ENCODE measurements at places on chromosomes 6 and 20. TPM values are rescaled to one million over a fixed set of nuclear protein-coding genes. Genes with fewer than 3 reads are reported as not detected.

- DNase-seq, result no peak
These were observed 866.5 kb downstream of the KIF16B start for GRCh38 chr20:15706719-15707118.

Gene ZBTB12
- total RNA-seq, result 24.8 TPM

Gene OTOR
- not detected for total RNA-seq

Gene CDH22
- 0.90 TPM for total RNA-seq

DNA sequence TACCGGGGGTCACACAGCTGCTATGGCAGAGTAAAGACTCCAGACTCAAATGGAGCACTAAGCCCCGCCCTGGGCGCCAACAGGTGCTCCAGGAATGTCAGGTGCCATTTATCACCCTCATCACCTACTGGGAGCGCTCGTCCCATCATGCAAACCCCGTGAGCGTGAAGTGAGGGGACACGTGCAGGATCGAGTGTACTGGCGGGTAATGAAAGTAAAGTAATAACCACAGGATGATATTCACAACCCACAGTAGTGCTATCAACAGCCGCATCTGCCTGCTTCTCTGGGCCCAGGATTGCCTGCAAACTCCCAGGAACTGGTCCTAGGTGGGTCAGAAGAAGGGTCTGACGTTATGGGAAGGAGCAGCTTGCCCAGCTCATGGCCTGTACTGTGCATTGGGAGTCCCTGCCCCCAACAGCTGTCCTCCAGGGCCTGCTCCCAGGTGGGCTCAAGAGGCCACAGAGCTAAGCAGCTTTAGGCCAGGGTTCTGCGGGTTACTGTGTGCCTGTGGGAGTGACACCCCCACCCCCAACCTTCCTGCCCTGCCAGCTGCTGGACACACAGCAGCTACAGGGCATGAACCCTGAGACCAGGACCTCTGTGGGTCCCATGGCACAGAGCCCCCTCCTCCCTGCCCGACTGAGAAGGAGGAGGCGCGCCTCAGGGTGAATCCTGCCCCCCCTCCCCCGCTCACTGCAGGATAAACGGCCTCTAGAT lies 120.5 kb upstream of the SULF2 start:
- no peak for DNase-seq

Gene C6orf141
- 1.7 TPM for total RNA-seq

DNA sequence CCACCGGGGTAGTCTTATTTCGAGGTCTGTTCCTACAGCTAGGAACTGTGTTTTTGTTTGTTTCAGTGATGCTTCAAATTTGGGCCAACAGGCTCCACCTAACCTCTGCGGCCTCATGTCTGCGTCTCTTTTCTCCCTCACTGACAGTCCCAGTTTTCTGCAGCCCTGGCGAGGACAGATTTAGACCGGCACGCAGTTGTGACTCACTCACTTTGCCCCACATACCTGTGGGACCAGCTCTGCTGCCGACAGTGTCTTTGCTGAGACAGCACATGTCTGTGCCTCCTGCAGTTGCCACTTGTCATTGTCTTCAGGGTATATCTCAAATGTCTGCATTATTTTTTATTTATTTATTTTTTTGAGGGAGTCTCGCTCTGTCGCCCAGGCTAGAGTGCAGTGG lies 29.2 kb downstream of the OSBPL2 start:
- DNase-seq, result no peak

GRCh38 chr6:16496210-16496609 lies 257.8 kb downstream of the GMPR start:
- DNase-seq, result no peak

Gene C6orf163
- 4.5 TPM for total RNA-seq

GRCh38 chr20:61968036-61968810 lies 97.5 kb downstream of the TAF4 start:
- DNase-seq, result no peak

DNA sequence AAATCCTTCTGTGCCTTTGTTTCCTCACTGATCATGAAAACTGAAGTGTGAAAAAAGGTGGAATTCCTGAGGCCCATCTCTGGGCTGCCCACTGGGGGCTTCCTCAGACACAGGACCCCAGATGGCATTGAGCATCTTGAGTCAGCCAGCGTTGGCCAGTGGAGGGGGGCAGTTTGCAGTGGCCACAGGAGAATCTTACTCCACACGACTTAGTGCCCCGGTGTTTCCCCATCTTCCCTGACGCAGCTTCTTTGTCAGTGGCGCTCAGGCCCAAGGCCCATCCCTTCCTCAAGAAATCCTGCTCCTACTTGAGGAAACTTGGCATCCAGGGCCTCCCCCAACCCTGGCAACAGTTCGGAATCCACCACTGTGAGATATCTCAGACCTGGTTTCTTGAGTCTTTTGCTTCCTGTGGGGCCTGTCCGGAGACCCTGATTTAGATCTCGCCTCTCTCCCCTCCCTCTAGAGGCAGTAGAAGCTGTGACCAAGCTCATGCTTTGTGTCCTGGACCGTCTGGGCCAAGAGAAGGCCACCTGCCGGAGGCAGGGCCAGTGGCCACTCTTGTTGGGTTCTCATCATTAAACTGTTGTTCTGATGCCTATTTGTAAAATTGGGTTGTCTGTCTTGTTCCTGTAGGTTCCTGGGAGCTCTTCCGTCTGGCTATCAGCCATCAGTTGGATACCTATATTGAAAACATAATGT lies 20.2 kb upstream of the DLGAP4 start:
- DNase-seq, result peak; percentile 48

DNA sequence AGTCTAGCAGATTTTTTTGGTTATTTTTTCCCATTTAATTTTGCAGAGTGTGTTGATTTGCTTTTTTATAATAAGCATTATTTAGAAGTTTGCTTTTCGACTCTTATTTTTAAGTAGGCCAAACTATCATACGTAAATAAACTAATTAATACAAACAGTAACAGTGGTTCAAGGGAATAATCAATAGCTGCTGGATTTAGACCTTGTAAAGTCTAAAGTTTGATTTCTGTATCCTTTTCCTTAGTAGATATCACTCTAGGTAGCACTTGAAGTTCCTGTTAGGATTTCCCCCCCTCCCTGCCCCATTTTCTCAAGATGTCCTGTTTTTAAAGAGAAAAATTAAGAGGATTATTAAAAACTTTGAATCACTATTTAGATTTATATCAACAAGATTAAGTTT lies 136.1 kb downstream of the B3GAT2 start:
- no peak for DNase-seq

Gene SUMO4
- total RNA-seq, result 2.4 TPM

- no peak for DNase-seq
These were observed 164.0 kb downstream of the FOXC1 start for GRCh38 chr6:1773700-1774099.

- DNase-seq, result no peak
These were observed 60.1 kb downstream of the GFRA4 start for GRCh38 chr20:3603108-3603507.

- no peak for DNase-seq
These were observed 332.3 kb downstream of the PLCB1 start for GRCh38 chr20:8464368-8464767.

Gene SEMG1
- 0.46 TPM for total RNA-seq

- DNase-seq, result no peak
These were observed 227.1 kb downstream of the ANKRD60 start for GRCh38 chr20:58001381-58001780.

DNA sequence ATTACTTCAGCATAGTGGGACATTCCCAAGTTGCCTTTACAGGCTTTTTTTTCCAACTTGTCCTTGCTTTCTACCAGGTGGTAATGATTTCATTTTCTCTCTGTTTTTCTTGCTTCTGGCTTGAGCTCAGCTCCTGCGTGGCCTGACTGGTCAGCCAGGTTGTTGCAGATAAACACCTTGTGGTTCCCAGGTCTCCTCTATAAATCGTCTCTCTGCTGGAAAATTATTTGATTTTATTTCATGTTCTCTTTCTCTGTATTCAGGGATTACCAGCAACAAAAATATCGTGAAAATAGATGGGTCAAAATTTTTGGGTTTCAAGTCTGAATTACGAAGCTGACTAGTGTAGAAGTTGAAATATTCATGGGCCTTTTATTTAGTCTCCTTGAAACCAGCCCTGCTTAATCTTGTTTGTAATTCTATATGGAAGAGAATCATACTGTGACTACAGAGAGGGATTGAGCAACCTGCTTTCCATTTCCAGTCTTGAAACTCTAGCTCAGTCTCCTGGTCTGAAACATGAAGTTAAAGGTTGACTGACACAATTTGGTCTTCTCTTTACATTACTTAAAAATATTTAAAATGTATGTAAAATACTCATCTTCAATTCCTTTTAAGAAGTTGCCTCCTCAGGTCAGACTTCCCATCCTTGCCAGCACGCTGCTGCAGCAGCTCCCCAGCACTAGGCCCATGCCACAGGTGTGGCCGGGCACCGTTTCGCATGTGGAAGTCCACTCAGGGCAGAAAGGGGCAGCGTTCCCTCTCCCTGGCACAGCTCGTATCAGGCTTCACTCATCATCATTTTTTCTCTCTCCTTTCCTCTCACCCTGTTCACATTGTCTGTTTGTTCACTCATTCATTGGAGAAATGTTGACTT lies 7.1 kb downstream of the DUSP22 start:
- no peak for DNase-seq

DNA sequence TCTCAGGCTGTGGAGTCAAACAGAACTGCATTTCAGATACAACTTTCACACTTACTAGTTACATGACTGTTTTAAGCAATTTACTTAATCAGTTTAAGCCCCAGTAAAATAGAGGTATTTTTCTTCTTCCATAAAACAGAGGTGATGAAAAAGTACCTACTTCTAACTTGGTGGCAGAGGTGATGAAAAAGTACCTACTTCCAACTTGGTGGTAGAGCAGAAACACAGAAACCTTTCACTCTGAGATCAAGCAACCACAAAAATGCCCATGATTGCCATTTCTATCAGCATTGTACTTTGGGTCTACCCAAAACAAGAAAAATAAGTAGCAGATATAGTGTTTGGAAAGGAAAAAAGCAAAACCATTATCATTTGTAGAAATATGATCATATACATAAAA lies 148.7 kb downstream of the OPRM1 start:
- DNase-seq, result no peak

DNA sequence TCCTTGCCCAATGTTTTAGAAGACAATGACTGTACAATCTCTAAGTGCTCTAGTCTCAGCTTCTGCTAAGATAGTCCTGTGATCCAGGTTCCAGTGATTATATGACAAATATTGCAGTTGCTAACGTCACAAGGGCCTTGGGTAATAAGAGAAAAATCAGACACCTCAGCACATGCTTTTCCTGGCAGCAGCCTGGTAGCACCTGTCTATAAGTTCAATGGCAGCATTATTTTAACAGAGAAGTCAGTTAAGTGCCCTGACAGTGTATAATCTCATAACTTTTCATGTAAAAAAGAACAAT lies 121.3 kb upstream of the BCLAF1 start:
- DNase-seq, result no peak

Data from endodermal cell (in vitro differentiated cells).